ENCODE measurements at places on chromosomes 3 and 15.

DNA sequence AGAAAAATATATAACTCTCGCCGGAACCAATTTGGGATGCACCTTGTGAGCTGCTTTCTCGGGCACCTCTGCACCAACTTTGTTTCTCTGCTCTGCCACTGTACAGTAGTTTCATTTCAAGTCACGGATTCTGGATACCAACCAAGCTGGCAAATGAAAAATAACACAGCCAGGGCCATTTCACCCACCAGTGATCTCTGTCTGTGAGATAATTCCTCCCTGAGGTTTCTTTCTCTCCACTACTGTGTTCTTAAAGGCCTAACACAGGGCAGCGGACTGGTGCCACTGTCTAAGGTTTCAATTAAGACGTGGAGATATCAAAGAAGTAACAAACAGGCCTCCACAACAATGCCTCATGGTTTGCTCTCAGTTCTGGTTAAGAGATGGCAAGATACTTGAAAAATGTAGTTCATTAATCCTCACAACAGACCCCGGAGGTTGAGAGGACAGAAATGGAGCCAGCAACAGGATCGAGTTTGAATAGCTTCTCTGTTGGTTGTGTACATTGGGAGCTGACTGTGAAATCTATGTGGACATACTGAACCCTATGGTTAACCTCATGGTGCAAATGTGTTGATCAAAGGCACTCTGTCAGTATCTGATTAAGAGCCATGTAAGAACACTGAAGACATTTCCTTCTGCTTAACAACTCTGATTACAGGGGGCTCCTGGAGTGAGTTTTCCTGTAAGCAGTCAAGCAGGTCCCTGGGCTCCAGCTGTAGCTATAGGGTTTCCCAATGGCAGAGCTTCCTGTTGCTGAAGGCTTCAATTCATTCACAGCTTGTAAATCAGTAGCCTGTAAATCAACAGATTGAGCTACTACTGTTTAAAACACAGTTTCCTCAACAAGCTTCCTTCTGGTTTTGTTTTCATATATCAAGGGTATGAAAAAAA is 470.5 kb downstream of the EPHA3 start:
- DNase-seq, result no peak

- DNase-seq, result no peak
Measured at GRCh38 chr15:88012233-88012632, 244.3 kb downstream of the NTRK3 start.

GRCh38 chr3:14725013-14725412 is 50.1 kb downstream of the C3orf20 start:
- no peak for DNase-seq

DNA sequence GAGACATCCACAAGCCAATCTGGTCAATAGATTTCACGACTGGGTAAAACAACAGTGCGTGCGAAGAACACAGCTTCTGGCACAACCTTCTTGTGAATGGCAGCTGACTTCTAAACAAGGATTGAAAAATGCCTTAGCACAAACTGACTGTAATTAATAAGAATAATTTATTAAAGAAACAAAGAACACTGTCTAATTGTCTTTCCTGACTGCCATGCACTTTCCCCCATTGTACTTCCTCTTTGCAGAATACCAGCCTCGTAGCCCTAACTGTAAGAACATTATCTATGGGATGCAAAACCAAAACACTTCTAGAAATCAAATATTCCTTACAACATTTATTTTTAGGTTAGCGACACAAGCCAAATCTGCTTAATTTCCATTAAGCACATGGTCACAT is 6.5 kb downstream of the FOXP1 start:
- no peak for DNase-seq

- no peak for DNase-seq
Measured at GRCh38 chr3:177713928-177714900, 516.9 kb upstream of the TBL1XR1 start.
